Amniotic epithelial cell (primary cell): ENCODE measurements at places on chromosomes 6 and 20.

GRCh38 chr6:17536586-17536985 lies 63.5 kb upstream of the FAM8A1 start:
- no peak for DNase-seq

- DNase-seq, result no peak
These were observed 32.8 kb upstream of the HS3ST5 start for GRCh38 chr6:114375541-114376192.

DNA sequence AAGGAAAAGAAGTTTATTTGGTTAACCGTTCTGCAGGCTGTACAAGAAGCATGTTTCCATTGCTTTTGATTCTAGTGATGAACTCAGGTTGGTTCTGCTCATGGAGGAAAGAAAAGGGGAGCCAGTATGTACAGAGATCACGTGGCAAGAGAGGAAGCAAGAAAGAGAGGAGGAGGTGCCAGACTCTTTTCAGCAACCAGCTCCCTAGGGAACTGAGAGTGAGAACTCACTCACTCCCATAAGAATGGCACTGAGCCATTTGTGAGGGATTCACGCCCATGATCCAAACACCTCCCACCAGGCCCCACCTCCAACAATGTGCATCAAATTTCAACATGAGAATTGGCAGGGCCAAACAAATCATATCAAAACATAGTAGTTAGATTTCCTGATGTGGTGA lies 649.1 kb downstream of the EPM2A start:
- peak; percentile 20 for DNase-seq

DNA sequence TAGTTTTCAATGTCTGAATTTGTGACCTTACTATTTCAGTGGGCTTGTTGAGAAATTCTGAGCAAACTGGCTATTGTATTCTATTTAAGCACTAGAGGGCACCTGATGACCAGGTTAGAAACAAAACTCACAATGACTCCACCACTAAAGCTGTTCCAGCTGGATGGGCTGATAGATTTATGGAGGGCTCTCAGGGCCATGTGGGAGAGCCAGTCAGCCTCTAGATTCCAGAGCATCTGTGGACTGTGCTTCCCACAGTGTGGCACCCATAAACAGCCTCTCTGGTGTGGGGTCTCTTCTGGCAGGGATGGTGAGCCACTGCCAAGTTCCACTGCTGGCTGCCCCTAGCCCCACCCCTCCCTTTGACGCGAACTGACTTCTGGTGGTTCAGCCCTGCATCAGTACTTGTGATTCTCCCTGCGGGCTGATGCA lies 29.2 kb downstream of the C6orf58 start:
- peak; percentile 68 for DNase-seq
